ENCODE measurements at places on chromosomes 11 and 22.
A peak's percentile ranks its signal among the peaks of the same experiment; 100 is the strongest.

DNA sequence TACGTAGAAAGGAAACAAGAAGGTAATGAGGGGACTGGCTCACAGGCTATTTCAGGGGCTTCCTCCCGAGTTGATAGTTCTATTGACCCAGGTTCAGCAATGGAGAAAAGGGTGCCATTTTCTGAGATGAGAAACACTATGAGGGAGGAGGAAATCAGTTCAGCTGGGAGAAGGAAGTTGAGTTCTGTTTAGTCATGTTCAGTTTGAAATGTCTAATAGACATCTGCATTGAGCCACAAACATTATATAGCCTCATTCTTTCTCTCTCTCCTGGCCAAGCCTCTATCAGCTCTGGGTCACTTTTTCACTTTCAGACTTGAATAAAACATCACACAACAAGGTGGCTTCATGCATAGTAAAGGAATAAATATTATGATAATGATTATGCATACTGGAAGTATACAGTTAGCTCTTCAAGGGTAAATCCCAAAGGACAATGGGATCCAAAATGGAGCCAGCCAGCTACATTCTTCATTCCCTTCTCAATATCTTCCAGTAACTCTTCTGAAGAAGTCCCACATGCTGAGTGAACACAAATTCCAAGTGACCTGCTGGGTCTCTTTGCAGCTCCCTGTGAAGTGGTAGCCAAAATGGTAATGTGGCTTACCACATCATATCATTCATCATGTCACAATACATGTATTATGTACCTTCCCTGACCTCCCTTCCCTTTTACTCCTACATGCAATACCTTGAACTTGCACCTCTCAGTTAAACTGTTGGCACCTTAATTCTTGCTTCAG lies 80.9 kb upstream of the CD44 start:
- no peak for DNase-seq

- DNase-seq, result no peak
These were observed 11.9 kb downstream of the CHRM1 start for GRCh38 chr11:62909107-62909894.

- DNase-seq, result no peak
These were observed 1.1 kb downstream of the CHADL start for GRCh38 chr22:41239443-41240128.

DNA sequence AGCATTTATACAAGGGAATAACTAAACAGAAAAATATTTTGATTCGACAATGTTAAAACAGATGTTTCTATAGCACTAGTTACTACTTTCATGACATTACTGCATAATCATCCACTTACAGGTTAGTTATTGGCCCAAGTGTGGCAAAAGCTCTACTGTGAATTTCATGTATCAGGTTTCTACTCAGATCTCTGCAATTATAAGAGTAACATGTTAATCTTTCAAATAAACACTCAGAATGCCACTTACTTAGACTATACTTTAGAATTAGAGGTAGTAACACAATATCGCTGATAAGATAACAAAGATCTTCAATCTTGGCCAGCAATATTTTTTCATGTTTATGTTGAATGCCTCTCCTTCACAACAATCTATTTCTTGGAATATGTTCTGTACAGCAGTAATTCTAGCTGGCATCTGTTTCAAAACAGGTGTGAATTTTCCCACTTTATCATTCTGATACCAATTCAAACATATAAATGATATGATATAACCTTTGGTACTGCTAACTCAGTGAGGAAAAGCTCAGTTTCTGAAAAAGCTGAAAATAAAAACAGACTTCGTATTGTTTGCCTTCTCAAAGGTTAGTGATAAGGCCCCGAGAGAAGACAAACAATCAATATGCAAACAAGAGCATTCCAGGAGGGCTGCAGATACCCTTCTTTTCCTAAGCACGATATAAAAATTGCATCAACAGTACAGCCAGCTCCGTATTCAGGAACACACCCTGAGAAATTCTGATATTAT lies 11.0 kb upstream of the CCDC34 start:
- DNase-seq, result no peak

DNA sequence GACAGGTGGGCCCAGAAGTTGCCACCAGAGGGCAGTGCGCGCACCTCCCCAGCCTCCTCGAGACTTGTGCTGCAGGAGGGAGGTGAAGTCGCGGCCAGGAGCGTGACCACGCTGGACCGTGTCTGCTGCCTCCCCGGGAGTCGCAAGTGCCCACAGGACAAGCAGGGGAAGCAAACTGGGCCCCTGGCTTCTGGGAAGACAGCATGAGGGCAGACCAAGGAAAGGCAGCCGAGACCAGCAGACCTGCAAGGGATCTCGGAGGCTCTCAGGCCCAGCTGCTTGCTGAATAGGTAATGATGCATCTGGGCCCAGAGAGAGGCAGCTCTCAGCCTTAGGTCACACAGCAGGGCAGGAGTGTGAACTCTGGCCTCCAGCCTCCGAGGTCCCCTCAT lies 17.0 kb upstream of the IL2RB start:
- peak; percentile 11 for DNase-seq

- DNase-seq, result no peak
These were observed 16.6 kb downstream of the OSBP start for GRCh38 chr11:59598961-59599360.

DNA sequence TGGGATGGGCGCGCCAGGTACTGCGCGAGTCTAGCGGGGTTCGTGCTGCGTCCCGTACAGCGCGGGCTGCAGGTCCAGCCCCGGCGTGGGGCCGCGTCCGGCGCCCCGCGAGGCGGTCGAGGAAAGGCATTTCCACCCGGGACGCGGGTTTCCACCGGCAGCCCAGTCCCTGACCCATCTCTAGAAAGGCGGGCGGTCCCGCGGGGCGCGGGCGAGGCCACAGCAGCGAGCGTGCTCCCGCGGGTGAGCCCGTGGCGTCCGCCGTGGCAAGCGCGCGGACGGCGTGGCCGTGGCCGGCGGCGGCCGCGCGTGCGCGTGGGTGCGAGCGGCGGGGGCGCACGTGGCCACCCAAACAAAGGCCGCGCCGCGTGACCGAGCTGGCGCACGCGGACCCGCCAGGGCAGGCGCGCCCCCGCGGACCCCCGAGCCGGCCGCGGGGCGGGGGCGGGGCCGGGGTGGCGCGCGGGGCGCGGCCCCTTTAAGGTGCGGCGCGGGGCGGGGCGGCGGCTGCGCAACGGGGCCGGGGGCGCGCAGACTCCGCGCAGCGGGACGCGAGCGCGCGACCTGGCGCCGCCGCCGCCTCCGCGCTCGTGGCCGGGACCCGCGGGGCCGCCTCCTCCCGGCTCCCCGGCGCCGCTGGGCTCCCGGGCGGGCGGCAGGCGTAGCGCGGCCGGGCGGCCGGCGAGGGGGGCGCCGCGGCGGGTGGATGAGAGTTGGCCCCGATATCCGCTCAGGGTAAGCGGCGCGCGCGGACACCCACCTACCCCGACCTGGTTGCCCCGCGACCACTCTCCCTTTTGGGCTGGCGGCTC lies 39.3 kb upstream of the CELSR1 start:
- no peak for DNase-seq

DNA sequence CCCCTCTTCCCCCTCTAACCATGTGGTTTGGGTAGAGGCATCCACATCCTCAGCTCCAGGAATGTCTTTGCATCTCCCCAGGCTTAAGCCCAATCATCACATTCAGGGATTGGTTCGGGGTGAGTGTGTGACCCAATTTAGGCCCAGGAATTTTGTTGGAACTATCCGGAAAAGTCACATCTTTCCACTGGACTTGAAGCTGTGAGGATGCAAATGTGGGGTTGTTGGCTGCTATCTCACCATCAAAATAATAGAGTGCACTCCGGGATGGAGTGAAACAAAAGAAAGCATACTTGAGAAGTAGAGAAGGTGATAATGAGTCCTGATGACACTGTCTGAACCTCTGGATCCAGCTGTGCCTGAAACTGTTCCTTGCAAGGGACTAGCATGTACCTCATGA lies 33.8 kb upstream of the OLFML1 start:
- DNase-seq, result no peak

- no peak for DNase-seq
These were observed 106.8 kb upstream of the B3GAT1 start for GRCh38 chr11:134518616-134519389.

- DNase-seq, result no peak
These were observed 600.4 kb upstream of the CADM1 start for GRCh38 chr11:116104498-116105174.
